H54 (cell line): ENCODE measurements at places on chromosomes 2 and 18.

DNA sequence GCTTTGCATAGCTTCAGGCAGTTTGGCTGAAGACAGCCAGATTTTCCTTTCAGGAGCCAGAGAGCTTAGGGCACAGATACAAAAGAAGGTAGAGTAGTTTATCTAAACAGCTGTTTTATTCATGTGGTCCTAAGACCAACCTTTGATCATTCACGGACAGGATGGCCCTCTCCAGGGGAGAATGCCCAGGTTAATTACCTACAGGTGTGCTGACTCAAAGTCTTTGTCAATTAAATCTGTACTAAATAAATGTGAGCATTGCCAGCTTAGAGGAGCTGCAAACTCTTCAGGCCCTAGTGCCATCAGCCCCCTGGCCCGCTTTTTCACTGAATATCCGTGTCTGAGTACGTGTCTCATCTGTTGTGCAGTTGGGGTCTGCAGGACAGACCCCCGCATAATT is 554.7 kb downstream of the NUP35 start:
- DNase-seq = no peak

DNA sequence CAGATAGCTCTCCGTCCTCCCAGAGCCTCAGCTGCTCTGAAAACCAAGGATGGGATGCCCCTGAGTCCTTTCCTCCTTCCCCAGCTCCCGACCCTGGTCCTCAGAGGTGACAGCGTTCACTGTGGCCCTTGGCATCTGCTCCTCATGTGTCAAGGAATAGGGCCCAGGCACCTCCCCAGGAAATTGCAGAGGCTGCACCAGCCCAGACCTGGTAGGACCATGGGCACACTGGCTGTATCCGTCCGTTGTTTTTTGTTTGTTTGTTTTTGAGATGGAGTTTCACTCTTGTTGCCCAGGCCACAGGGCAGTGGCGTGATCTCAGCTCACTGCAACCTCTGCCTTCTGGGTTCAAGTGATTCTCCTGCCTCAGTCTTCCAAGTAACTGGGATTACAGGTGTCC is 37.5 kb upstream of the SLC66A3 start:
- DNase-seq = no peak

- DNase-seq = no peak
Observed at GRCh38 chr2:80548469-80548868, 243.9 kb upstream of the LRRTM1 start.

DNA sequence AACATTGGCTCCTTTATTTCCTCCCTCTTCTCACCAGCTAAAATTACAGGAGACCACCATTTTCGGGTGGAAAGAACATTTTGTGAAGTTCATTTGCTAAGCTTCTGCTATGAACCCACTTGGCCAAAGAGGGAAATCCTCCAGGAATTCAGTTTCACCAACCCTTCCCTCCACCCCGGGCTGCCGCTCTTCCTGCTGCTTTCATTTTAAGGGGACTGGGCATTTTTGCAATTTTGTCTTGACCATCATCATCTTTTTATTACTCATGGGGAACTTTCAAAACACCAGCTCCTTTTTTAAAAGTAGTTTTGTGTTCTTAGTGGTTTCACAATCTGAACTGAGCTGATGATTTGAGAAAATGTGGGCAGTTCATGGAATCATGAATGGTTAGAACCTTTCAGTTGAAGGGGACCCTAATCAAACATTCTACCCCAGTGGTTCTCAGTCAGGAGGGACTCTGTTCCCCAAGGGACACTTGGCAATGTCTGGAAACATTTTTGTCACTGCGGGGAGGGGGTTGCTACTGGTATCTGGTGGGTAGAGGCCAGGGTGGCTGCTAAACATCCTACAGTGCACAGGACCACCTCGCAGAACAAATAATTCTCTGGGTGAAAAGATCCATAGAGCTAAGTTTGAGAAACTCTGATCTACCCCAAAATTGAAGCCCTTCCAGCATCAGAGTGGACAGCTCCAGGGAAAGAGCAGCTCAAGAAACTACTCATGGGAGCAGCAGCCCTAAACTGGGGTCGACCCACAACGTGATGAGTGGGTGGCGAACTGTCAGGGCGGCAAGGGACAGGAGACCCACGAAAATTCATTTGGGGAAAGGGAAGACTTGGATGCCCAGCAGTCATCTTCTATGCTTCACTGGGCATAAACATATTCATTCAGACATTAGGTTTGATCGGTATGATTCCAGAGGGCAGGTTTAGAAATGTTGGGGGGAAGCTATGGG is 92.9 kb downstream of the ACKR3 start:
- DNase-seq = no peak
